Amniotic epithelial cell (primary cell): ENCODE measurements at places on chromosomes 3 and 15.

- DNase-seq = no peak
These were observed 82.7 kb downstream of the ABHD5 start for GRCh38 chr3:43773273-43774094.

DNA sequence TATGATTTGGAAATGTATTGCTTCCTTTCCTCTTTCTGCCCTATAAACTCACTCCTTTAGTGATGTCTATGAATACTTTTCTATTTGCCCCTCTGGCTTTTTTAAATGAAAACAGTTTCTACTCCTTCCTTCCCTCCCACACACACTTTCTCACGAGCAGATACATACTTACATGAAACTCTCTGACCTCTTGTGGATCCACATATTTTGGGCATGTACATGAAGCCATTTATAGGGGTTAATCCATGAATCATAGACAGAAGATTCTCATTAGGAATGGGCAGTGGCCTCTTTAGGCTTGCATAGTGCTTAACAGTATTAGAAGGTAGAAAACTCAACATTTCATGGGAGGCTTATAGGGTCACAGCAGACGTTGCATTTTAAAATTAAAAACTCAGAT lies 24.8 kb downstream of the ANAPC13 start:
- peak; percentile 71 for DNase-seq

GRCh38 chr3:180017846-180018245 lies 18.9 kb downstream of the PEX5L start:
- DNase-seq = peak; percentile 1

DNA sequence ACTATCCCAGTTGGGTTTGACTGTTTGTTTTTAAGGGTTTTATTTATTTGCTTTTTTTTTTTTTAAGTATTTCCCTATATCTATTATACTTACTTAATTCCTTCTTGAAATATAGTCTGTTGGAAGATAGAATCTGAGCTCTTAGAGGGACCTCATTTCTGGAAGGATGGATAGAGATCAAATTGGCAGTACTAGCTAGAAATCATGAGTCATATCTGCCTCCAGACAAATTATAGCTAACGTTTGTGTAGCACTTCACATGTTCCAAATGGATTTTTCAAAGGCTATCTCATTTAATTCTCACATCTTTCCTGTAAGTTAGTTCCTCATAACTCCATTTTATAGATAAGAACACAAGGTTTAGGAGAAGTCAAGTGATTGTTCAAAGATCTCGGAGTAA lies 384.7 kb downstream of the ZIC1 start:
- DNase-seq = no peak

DNA sequence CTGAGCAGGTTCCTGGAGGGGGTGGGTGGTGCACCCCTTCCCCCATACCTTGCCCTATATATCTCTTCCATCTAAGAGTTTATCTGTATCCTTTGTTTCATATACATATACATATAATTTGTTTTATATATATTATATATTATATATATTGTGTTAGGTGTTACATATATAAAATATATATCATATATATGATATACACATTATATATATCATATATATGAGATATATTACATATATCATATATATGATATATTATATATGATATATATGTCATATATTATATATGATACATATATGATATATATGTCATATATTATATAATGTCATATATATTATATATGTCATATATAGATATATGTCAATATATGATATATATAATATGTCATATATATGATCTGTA lies 31.1 kb downstream of the EXD1 start:
- DNase-seq = no peak

DNA sequence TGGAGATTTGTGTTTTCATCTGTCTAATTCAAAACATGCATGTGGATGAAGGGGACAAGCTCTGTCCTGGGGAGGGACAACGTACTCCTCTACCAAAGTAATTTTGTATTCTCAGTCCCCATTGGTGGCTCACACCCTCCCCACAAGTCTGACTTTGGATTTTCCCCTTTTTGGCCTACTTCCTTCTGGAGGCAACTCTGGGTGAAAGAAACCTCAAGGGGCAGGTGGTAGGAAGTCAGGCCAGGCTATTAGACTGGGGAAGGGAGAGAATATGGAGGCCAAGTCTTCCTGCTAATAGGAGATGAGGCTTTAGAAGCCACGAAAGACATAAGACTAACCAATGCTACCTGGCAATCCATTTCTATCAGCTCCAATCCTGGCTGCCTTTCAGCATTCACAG lies 124.9 kb upstream of the RASGRP1 start:
- no peak for DNase-seq

GRCh38 chr3:58173669-58174398 lies 36.9 kb downstream of the DNASE1L3 start:
- no peak for DNase-seq

GRCh38 chr15:56490461-56490860 lies 25.5 kb upstream of the MNS1 start:
- DNase-seq = no peak
